Lung microvascular endothelial cell (primary cell): ENCODE measurements at places on chromosomes 6 and 20. TPM values are rescaled to one million over a fixed set of nuclear protein-coding genes. Genes with fewer than 3 reads are reported as not detected.

DNA sequence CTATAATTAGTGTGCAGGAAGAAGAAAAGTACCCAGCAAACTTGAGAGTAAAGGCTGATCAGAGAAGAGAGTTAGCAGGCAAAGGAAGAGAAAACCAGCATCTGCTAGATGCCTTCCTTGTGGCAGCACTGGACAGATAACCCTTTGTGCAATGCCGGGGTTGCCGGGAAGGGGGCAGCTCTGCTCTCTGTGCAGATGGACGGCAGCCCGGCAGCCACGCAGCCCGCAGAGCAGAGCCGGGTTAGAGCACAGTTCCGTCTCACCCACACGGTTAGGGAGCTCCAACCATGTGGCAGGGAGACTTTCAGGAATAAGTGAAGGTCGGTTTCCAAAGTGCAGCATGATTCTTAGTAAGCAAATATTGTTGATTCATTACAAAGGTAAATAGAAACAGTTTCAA lies 80.0 kb upstream of the RPS6KA2 start:
- peak; percentile 49 for DNase-seq

Gene ELOVL4
- total RNA-seq = under 0.01 and 0.22 TPM in 2 replicates

Gene RAD21L1
- not detected in 2 replicates for total RNA-seq

GRCh38 chr6:20464041-20464440 lies 62.4 kb downstream of the E2F3 start:
- no peak for DNase-seq

Gene SOX4
- 61.7 and 109 TPM in 2 replicates for total RNA-seq

DNA sequence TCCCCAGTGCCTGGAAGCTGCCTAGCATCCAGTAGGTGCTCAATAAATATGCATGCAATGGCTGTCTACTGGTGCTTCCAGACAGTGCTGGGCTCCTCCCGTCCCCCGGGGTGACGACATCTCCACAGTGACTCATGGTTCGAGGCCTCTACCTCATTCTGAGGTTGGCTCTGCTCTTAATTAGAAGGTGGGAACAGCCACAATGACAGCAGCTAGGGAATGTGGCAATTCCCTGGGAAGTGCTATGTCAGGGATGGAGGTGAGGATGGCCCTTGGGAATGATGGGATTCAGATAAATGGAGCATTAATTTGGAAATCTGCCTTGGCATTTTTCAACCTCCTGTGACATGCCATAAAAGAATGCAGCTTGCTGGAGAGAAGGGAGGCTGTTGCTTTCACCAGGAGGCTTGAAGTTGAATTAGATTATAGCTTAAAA lies 43.5 kb upstream of the NFATC2 start:
- DNase-seq = no peak

Gene NRN1
- total RNA-seq = 28.1 and 41.9 TPM in 2 replicates

Gene AKAP12
- total RNA-seq = 250 and 900 TPM in 2 replicates

GRCh38 chr6:108453601-108454185 lies 107.0 kb upstream of the FOXO3 start:
- DNase-seq = peak; percentile 28

DNA sequence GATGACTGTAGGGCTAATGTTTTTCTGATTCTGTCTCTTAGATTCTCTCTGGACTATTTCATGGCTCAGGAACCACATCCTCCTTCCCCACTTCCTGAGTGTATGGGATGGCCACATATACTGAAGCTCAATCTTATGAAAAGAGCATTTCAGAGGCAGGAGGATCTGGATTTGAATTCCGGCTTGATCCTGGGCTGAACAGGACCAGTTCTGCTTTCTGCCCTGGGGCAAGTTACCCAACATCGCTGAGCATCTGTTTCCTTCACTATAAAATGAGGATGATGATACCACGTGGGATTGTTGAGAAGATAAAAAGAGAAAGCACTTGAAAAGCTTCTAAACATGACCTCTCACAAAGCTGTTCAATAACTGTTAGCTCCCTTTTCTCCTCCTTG lies 168.4 kb upstream of the TNFAIP3 start:
- no peak for DNase-seq

GRCh38 chr6:75223428-75223827 lies 17.6 kb upstream of the COL12A1 start:
- no peak for DNase-seq

Gene RFX6
- total RNA-seq = not detected in 2 replicates

GRCh38 chr6:86936834-86937218 lies 502 bp upstream of the HTR1E start:
- DNase-seq = no peak

Gene VSX1
- not detected in 2 replicates for total RNA-seq

GRCh38 chr20:19375395-19375794 lies 163.0 kb downstream of the SLC24A3 start:
- no peak for DNase-seq

DNA sequence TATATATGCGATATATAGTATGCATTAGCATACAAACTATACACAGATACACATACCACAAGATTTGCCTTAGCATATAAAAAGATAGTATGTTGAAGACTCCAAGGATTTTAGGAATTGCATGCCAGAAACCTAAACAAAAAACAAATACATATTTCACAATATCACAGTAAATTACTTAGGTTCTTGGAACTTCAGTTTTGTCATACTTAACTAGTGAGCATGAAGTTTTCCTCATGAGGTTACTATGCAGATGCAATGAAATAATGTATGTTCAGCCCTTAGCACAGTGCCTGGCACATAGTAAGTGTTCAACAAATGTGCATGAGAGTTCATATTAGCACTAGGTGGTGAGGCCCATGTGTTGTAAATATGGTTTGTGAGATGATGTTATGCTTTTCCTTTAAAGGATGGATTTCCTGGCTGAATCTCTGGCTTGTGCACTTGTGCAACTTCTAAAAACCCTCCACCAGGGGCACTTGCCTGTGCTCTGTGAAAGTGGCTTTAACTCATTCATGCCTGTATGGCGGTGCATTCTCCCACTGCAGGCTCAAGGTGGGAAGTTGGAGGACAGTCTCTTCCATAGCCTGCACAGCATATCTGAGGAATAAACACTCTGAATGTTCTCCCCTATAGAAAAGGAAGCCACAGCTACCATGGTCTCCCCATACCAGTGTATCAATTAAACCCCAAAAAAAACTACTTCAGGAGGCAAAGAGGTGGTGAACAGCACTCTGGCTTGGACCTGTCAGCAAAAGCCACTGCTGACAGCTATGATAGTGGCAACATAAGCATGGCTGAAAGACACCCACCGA lies 624.1 kb upstream of the CDH4 start:
- no peak for DNase-seq

Gene KHDC1L
- not detected in 2 replicates for total RNA-seq
